ENCODE measurements at places on chromosomes 12 and 14.

- no peak for DNase-seq
Measured at GRCh38 chr14:56378475-56378877, 201.1 kb upstream of the TMEM260 start.

GRCh38 chr14:54362759-54363437 lies 33.9 kb upstream of the CDKN3 start:
- no peak for DNase-seq

DNA sequence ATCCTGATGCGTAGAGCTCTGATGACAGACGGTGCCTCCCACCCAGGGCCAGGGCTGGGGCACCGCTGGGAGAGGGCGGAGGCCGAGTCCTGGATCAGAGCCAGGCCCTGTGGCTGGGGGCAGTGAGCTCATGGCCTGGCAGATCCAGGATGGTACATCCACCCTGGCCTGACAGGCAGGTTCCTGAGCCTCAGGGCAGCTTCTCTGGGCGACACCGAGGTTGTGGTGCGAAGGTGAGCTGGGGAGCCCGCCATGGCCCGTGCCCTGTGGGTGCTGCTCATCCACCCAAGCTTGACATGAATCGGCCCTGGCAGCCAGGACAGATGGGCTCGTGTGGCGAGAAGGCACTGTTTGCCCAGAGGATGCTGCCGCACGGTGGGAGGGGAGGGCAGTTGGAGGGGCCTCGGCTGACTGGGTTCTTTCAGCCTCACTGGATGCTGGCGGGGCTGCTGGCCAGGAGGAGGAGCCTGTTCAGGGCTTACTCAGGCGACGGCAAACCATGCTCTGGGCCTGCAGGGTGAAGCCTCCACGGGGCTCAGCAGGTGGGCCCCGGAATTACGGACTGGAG lies 16.6 kb downstream of the LRTM2 start:
- no peak for DNase-seq

- no peak for DNase-seq
Measured at GRCh38 chr12:9786726-9787717, 26.3 kb upstream of the CD69 start.

- no peak for DNase-seq
Measured at GRCh38 chr14:58693048-58693447, 55.3 kb downstream of the DACT1 start.

Measured in nucleus accumbens (tissue), 56 donors.